Activated CD8-positive, alpha-beta T cell treated with anti-CD3 and anti-CD28 coated beads, Interleukin-2, amount 10 ng/mL, durations not matched to agents 7 days and 5 days (primary cell): ENCODE measurements at places on chromosomes 1 and 21.

DNA sequence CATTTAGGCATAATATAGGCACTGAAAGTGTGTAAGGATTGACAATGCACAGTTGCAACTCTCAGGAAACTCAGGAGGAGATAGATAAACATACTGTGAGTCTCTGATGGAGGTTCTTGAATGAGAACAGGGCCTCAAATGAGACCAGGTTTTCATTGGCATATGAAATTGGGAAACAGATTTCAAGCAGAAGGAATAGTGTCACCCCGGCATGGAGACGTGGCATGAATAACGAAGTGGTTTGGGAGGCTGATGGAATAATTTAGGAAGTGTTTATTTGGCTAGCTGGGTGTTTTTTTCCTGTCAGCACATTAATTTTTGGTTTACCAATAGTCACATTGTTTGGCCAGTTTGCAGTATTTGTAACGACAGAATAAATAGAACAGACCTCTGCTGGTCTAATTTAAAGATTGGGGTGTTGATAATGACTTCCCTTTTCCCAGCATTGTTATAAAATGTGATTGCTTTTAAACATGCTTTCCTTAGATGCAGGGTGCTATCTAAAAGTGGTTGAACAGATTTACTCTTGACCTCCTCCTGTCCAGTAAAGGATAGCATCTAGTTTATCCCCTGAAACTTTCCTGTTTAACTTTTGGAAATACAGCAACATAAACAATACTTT, 132.0 kb downstream of the C1orf21 start:
- DNase-seq = no peak

DNA sequence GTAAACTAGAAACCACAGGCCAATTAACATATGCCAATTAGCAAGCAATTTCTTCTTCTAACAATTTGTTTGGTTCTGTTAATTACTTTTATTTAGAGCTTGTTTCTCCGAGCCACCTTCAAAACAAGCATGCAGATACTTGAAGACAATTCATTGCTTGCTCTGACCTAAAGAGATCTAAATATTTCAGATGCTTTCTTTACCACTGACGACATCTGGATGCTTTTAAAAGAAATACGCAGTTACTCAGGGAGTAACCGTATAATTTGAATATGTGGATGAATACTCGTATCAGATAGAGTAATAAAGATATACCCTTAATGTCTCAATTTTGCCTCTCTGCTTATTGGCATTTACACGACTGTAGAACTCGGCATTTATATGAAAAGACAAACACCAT, 390.0 kb downstream of the DISC1 start:
- no peak for DNase-seq

DNA sequence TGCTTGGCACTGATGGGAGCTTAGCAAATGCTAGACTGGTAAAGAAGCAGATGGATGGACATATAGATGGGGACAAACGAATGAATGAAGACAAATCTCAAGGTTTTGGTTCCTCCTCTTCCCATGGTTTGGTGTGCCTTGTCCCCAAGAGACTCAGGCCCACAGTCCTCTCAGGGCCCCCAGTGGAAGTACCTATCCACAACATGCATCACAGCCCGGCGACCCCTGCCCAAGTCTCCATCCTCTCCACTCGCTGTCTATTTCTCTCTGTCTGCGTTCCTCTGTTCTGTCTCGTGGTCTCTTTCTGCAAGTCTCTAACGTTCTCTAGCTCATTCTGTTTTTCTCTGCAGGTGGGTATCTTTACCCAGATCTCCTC, 85.8 kb downstream of the GLIS1 start:
- no peak for DNase-seq

DNA sequence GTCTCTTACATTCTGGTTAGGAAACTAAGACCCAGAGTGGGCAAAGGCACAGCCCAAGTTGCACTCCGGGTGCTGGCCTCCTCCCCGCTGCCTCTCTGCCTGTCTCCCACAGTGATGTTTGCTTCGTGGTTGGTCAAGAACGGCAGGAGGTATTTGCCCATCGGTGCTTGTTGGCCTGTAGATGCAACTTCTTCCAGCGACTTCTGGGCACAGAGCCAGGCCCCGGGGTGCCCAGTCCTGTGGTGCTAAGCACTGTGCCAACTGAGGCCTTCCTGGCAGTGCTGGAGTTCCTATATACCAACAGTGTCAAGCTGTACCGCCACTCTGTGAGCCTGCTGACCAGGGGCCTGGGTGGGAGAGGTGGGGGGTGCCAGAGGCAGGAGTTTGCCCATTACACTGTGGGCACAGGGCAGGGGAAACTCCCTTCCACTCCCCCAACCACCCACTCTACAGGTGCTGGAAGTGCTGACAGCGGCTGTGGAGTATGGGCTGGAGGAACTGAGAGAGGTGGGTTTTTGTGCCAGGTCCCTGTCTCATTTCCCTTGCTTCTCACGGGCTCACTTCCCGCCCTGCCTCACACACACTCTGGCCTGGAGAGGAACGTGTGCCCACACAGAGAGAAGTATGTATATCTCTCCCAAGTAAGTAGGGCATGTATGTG, 1.9 kb downstream of the BTBD19 start:
- no peak for DNase-seq

DNA sequence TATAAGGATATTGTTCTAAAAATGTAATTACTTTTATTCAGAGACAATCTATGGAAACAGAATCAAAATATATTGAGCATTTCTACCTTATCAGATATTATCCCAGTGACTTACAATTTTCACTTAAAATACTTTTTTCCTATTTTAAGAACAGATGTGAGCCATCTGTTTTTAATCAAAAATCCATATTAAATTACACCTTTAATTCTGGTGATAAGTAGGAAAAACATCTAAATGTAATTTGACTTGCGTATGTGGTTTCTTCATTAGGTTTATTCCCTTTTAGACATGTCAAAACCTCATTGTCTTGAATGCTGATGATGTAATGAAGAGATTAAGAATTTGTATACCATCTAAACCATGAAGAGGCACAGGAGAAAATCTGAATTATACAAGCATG, 1118.8 kb upstream of the TMPRSS15 start:
- DNase-seq = no peak

DNA sequence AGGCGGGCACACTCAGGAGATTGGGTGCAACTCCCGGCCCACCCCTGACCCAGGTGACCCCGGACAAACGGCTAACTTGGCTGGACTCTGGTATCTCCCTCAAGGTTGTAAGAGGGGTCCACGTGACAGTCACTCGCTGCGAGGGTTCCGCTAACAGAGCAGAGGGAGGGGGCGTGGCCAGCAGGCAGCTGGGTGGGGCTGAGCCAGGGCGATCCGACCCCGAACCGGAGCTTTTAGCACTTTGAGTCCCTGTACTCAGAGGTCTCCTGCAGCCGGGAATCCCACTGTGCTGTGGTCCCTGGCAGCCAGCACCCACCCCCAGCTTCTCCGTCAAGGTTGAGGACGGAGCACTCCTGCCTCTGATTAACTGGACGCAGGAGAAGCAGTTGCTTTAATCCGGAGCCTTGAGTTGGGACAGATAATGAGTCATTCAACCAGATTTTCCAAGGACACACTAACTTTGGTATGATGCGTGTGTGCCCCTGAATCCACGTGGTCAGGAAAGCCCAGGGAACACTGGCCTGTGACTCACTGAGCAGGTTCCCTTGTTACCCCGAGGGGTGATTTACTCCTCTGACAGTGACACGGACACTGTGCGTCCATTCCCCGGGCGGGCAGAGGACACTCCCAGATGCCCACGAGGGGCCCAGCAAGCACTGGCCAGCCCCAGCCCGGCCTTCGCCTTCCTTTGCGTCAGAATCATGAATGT, 16.8 kb downstream of the TRPM2 start:
- DNase-seq = no peak

DNA sequence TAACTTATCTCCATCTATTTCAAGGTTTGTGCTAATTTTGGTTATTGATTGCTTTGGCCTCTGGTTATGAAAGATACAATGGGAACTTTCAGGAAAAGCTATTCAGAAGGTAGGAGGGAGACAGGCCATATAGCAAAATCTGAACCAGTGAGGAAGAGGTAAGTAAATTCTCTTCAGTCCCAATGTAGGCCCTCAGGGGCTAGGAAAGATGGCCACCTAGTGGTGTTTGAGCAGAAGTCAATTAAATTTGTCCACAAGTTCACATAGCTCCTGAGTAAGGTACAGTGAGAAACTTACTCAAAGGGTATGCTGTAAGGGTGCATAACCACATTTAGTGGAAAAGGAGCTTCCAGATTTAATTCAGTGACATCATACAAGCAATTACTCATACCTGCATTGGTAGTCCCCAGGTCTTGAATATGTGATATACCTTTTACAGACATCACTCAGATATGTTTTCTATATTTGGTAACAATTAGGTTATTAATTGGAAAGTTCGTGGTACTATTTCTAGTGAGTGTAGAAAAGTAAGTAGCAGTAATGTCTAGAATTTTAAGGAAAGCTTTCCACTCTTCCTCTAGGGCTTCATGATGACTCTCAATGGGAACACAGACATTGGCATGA, 21.4 kb upstream of the FMO1 start:
- peak; percentile 27 for DNase-seq

DNA sequence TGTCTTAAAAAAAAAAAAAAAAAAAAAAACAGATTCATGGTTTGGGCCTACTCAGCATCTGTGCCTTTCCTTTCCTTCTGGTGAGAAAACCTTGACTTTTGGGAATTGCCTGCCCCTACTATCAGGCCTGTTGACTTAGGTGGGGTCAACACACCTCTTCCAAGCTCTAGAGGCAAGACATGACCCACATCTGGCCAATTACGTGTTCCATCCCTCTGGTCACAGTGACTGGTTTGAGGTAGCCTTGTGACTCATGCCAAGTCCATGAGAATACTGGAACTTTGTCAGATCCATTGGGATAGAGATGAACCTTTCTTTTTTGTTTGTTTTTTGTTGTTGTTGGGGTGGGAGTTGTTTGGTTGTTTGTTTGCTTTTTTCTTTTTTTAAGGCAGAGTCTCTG, 37.3 kb upstream of the KHDRBS1 start:
- DNase-seq = no peak

DNA sequence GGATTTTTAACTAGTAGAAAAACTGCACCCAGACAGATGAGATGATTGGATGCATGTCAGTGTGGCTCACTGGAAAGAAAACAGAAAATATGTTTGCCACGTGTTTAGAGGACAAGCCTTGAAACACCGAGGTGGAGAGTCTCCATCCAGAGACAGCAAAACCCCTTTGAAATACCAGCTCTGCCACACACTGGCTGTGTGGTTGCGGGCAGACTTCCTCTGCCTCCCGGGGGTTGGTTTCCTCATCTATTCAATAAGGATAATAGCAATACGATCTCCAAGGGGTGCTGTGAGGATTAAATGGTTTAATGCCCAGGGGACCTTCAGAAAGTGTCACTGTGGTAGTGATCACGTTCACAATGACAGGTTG, 67.2 kb upstream of the PARP1 start:
- DNase-seq = no peak

DNA sequence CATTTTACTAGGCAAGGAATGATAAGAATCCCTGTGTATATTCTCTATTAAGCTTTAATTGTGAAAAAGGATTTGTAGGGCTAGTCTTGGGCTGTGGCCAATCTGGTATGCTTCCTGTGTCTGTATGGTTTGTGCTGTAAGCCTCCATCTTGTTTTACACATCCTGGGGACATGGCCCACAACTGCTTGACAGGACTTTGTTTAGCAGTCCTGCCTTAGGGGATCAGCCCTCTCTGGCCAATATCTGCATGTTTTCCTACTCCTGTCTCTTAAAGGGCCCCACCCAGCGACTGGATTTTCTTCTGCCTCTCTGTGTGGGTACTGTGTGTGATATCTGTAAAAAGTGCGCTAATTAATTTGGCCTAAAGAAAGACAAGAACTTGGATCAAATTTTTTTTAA, 813.2 kb downstream of the PLA2G4A start:
- no peak for DNase-seq

DNA sequence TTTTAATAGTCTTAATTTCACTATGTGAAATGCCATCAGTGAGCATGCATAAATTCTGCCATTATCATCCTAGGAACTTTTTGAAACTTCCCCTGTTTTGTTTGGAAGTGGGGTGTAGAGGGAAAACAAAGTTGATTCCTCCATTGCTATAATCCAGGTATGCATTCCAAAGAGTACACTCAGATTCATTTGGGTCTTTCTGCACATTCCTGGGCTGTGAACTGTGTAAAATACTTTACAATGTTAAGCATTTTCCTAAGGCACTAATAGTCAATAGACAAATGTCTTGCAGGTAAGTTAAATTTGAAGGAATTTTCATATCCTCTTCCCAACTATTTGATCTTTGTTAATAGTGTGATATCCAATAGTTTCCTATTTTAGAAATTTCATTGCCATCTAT, 36.2 kb downstream of the SGIP1 start:
- DNase-seq = no peak

DNA sequence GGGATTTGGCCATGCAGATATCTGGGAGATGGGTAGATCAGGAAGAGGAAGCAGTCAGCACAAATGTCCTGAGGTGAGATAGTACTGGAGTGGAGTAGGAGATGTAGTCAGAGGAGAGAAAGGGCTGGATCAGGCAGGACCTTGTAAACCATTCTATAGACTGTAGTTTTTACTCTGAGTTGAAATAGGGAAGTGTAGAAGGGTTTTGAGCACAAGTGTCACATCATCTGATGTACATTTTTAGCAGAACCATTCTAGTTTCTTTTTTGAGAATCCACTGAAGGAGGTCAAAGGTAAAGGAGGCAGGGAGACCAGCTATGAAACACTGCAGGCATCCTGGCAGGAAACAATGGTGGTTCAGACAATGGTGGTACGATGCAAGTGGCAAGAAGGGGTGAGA, 194.6 kb upstream of the RRP15 start:
- no peak for DNase-seq

DNA sequence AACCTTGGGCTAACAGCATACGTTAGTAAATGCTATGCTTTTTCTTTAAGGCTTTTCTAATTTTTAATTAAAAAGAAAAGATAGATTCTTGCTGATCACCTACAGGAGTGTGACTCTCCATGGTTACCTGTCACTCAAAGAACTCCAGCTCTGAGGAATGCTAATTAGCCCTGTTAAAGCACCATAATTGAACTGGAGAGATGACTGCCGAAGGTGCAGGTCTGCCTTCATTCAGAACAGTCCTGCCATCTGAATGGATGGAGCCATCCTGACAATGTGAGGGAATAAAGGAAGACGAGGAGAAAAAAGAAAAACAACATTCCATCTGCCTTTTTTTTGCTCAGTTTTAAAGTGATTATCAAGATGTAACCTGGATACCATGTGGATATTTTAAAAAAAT, 94.6 kb downstream of the ATP6V1G3 start:
- no peak for DNase-seq

DNA sequence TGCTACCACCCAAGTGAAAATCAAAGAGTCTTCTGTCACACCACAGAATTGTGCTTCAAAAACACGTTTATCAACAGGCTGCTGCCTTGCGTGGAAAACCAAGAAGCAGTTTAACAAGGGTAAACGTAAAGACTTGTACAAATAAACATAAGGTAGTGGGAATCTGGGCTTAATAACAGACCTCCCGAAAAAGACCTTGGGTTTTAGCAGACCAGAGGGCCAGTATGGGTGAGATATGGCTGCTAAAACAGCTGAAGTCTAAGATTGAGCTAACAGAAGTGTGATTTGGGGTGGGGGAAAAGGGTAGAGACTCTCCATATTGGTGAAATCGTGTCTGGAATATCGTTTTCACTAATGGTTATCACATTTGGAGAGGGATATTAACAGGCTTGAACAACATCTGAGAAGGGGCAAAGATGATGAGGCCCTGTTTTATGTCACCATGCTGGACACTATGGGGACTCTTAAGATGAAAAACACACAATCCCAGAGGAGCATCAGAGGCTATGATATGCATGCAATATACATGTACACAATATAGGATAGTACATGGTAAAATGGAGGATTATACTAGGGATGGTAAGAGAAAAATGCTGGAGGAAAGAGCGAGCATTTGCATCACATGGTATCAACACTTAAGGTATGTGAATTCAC, 1.4 kb downstream of the MOV10 start:
- no peak for DNase-seq
